IMR-90 (cell line): ENCODE measurements at places on chromosomes 2 and 18. TPM values are rescaled to one million over a fixed set of nuclear protein-coding genes. Genes with fewer than 3 reads are reported as not detected.

Gene AGFG1
- total RNA-seq: 93.6 and 126 TPM in 2 replicates

DNA sequence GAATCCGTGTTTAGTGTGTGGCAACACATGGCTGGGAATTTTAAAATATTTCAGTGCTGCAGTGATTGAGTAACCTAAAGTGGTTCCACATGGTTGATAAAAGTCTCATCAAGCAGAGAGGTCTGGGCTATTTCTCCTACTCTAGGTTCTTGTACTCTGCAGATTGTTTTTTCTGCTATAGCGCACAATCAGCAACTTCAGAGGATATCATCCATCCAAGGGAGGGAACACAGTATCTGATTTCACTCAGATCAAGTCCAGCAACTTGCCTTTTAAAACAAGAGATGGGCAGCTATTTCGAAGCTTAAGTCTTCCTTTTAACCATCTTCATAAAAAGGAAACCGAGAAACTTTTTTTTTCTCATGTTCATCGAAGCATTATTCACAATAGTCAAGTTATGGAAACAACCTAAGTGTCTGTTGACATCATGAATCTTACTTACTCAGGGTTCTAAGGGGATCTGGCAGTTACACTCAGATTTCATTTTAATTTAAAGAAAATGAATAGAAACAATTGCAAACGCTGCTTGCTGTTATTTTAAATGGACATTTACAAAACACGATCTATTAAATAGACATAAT, 172.7 kb upstream of the TRIB2 start:
- no peak for DNase-seq

- no peak for DNase-seq
These were observed 17.9 kb downstream of the EHD3 start for GRCh38 chr2:31251851-31252250.

Gene CD28
- not detected in 2 replicates for total RNA-seq

DNA sequence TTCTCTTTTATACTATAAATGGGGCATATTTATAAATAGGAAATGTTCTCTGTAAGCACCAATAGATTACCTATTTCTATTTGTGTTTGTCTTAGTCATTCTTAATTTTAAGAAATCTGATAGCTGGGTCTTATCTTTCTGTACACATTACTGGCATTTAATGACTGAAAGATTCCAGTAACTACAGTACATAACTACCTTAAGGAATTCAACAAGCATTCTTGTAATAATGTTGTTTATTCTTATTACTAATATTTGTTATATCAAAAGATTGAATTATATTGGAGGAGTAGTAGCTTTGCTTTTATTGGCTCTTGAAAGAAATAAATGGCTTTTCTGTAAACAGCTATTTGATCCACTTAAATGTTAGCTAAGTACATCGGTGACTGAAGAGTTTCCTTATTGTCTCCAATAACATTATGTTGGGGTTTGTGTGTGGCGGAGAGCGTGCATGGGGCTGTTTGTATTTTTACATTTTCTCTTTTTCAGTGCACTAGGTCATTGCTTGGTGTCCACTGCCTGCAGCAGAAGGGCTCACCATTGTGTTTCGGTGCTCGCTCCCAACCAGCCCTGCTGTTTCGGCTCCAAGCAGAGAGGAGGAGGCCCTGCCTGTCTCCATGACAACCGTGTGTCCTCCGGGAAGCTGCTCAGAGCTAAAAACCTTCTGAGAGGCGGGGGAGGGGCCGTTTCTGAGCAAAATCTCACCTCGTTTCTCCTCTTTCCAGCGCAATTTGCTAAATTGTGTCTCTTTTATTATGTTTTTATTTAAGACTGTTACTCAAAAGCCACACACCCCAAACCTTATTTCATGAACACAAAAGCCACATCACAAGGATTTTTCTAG, 112.5 kb upstream of the SLC38A11 start:
- DNase-seq: peak; percentile 23

Gene RGPD3
- total RNA-seq: 0.18 and 0.56 TPM in 2 replicates

Gene SLC5A7
- total RNA-seq: not detected in 2 replicates

DNA sequence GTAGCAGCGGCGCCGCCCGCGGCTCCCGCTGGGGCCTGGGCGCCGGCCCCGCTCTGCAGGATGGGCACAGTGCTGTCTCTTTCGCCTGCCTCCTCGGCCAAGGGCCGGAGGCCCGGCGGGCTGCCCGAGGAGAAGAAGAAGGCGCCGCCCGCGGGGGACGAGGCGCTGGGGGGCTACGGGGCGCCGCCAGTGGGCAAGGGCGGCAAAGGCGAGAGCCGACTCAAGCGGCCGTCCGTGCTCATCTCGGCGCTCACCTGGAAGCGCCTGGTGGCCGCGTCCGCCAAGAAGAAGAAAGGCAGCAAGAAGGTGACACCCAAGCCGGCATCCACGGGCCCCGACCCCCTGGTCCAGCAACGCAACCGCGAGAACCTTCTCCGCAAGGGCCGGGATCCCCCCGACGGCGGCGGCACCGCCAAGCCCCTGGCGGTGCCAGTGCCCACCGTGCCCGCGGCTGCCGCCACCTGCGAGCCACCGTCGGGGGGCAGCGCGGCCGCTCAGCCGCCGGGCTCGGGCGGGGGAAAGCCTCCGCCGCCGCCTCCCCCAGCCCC, 369 bp downstream of the CDK5R2 start:
- DNase-seq: no peak

DNA sequence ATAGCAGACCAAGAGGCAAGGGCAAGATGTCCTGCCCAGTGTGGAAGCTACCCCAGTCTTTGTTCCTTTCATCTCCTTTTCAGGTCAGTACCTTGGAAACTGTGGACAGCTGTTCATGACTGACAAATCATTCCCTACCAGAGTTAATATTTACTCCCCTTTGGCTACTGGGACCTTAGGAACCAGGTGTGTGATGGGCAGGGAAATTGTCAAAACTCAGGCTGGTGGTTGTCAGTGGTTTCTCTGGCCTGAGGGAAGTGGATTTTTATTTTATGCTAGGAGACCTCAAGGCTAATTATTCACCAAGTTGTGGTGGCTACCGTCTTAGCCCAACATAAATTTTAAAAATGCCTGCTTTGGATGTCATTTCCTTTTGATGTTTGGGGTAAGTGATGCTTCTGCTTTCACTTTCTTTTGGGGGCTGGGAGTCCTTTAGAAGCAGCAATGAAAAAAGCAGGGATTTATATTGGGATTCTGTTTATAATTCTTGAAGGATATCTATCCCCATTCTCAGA, 119.3 kb downstream of the SETBP1 start:
- DNase-seq: no peak

Gene THADA
- 21.3 and 22.8 TPM in 2 replicates for total RNA-seq

DNA sequence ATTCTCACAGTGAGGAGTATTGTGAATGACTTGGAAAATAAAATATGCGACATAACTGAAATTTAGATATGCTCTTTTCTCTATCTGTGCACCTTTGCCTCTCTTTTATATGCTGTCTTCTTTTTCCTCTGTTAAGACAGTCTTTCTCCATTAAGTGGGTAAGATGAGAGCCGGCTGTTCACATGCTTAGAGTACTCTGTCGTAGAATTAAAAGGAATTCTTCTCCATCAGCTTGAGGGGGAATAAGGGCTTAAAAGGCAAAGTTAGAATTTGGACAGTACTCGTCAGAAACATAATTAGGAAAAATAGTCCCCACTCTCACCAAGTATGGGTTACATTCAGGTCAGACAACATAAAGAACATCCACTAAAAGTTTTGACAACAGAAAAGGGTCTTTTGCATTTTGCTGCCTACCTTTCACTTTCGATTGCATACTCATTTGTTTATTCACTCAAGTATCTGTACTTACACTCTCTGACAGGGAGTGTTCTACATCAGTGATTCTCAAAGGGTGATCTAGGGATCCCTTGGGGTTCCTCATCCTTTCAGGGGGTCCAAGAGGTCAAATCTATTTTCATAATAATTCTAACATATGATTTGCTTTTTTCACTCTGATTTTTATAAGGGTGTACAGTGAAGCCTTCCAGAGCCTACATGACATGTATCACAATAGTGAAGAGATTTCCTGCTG, 48.0 kb downstream of the ARHGAP15 start:
- DNase-seq: no peak

Gene UGT1A10
- not detected in 2 replicates for total RNA-seq

GRCh38 chr2:27431395-27431794, 3.0 kb downstream of the NRBP1 start:
- DNase-seq: peak; percentile 62

Gene CYP27A1
- 4.2 and 5.2 TPM in 2 replicates for total RNA-seq

DNA sequence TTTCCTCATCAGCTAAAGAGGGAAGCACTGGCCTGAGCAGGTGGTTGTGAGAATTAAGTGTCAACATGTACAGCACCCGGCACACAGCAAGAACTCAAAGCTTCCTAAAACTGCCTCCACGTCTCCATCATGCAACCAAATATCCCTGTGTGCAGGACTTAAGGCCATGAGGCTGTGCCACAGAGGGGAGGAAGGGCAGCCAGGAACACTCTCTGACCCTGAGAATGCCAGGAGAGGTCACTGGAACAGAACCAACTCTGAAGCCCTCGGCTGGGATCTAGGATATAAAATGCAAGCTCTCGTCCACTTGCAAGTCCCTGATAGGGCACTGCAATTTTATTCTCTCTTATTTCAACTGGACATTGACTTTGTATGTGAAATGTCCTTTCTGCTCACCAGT, 12.2 kb upstream of the NPAS2 start:
- DNase-seq: no peak

Gene IL18RAP
- total RNA-seq: not detected in 2 replicates

- no peak for DNase-seq
These were observed 177.3 kb upstream of the SPOPL start for GRCh38 chr2:138324068-138324771.

DNA sequence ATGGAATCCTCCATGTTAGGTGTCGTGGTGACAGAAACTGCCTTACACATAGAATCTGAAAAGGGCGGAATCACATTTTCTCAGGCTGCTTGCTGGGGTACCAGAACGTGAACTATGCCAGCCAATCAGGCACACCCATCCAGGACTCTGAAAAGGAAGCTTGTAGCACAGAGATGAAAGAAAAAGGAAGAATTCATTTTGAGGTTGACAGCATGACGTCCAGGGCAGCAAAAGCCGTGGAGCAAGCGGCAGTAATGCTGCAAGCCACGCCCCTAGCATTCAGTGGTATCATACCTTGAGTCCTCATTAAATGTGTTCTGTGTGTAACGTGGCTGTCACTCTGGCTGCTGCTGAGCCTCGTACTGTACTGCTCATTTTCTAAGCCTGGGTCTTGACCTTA, 304.0 kb downstream of the DYSF start:
- no peak for DNase-seq

GRCh38 chr18:5518899-5519371, 24.9 kb downstream of the EPB41L3 start:
- DNase-seq: peak; percentile 71

Gene GRB14
- not detected in 2 replicates for total RNA-seq

GRCh38 chr18:41936471-41937134, 18.4 kb upstream of the PIK3C3 start:
- no peak for DNase-seq

DNA sequence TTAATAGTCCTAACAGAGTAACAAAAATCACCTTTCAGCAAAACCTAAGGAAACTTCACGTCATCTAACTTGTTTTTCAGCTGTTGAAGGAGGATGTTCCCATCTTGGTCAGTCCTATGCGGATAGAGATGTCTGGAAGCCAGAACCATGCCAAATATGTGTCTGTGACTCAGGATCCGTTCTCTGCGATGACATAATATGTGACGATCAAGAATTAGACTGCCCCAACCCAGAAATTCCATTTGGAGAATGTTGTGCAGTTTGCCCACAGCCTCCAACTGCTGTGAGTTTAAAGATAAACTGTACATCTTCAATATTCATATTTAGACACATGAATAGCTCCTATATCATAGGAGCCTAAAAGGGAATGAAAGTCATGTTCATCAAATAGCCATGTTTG, 10.5 kb downstream of the COL3A1 start:
- DNase-seq: peak; percentile 93

GRCh38 chr18:77366720-77367641, 117.3 kb downstream of the GALR1 start:
- DNase-seq: no peak

DNA sequence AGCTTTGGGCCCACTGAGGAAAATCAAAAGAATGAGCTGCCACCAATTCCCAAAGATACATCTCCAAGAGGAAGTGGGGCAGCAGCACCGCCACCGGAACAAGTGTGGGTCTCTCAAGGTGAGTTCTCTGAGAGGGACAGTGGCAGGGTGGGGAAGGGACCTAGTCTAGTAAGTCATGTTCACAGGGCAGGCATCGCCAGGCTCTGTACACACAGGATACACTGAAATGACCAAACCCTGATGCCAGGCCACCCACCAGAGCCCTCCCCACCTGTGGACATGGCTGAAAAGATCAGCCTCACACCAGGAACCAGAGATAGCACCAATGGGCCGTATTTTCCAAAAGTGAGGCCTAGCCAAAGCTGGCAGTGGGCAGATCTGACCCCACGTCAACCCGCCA, 108.2 kb upstream of the SMAD2 start:
- DNase-seq: no peak

GRCh38 chr2:16656784-16657391, 8.7 kb downstream of the CYRIA start:
- no peak for DNase-seq

Gene MGAT4A
- total RNA-seq: under 0.01 TPM in 2 replicates

GRCh38 chr18:28287146-28287545, 110.2 kb upstream of the CDH2 start:
- DNase-seq: no peak

GRCh38 chr2:163610817-163611556, 124.8 kb downstream of the FIGN start:
- no peak for DNase-seq

Gene LRRC30
- not detected in 2 replicates for total RNA-seq

DNA sequence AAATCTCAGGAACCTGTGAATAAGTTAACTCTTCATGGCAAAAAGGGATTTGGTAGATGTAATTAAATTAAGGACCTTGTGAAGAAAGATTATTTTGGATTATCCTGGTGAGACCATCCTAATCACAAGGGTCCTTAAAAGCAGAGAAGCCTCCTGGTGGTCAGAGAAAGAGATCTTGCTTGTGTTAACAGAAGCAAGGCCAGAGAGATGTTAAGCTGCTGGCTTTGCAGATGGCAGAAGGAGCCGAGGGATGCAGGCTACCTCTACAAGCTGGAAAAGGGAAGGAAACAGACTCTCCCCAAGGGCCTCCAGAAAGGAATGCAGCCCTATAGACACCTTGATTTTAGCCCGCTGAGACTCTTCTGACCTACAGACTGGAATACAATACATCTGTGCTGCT, 197.0 kb downstream of the STK39 start:
- DNase-seq: no peak

DNA sequence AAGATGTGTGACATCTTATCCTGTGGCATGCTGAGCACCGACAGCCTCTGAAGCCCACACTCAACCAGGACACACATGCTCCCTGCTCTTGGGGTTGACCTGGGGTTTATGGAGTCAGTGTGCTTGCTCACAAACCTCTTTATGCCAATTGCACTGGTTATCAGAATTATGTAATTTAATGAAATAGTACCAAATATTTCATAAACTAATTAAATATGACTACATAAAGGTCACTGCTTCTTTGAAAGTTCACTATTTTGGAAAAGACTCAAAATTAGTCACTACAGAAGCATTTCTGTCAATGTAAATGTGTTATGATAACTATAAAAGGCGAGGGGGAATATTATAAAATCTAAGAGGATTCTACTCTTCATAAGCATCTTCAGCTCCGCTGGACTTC, 76.7 kb downstream of the FHOD3 start:
- DNase-seq: no peak

- DNase-seq: no peak
These were observed 558 bp downstream of the FBXO41 start for GRCh38 chr2:73283545-73284295.

- no peak for DNase-seq
These were observed 80.5 kb upstream of the CPO start for GRCh38 chr2:206858687-206859329.

- DNase-seq: no peak
These were observed 192.9 kb downstream of the INHBB start for GRCh38 chr2:120538691-120539423.

- no peak for DNase-seq
These were observed 32.2 kb downstream of the THADA start for GRCh38 chr2:43563679-43564078.
